Cerebellum (tissue), 4 donors: ENCODE measurements at places on chromosomes 12 and 14. TPM values are rescaled to one million over a fixed set of nuclear protein-coding genes. Genes with fewer than 3 reads are reported as not detected.

Gene TAS2R7
- total RNA-seq, result 0.91 TPM

Gene RNU4-1
- total RNA-seq, result under 0.01 TPM

GRCh38 chr12:11678781-11679180 lies 29.3 kb downstream of the ETV6 start:
- no peak for DNase-seq

GRCh38 chr12:87812030-87812429 lies 217.2 kb downstream of the C12orf50 start:
- no peak for DNase-seq

DNA sequence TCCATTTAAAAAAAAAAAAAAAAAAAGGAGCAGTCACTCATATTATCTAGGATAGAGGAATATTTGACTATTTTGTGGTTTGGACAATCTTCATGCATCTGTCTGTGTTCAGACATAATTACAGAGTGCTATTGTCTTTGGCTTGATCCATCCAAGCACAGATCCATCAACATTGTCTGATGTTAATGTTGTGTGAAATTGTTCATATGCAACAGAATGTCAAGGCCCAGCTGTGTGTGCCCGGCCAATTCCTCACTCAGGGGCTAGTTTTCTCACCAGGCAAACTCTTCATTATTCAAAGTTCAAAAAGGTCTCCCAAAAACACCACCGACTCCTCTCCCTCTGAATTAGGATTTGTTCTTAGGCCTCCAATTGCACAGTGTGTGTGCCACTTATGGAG lies 324.9 kb upstream of the TMTC1 start:
- no peak for DNase-seq

GRCh38 chr14:21791749-21792148 lies 118.1 kb upstream of the OR4E1 start:
- DNase-seq, result no peak

GRCh38 chr14:75217508-75218206 lies 41.2 kb upstream of the TMED10 start:
- DNase-seq, result no peak
